ENCODE measurements at places on chromosomes 1 and 21.

DNA sequence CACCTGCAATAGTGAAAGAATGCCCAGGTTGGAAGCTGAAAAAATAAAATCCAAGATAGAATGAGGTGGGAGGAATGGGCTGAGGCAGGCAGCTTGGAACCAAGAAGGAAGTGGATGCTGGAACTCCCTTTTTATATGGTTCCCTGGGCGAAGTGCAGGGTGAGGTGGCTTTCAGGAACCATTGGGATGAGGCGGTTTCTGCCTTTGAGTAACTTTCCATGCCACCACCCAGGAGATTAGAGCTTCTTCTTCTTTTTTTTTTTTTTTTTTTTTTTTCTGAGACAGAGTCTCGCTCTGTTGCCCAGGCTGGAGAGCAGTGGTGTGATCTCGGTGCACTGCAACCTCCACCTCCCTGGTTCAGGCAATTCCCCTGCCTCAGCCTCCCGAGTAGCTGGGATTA lies 17.8 kb upstream of the MRPS6 start:
- no peak for DNase-seq

- no peak for DNase-seq
These were observed 47.4 kb downstream of the PRKCZ start for GRCh38 chr1:2097386-2098300.

- no peak for DNase-seq
These were observed 52.0 kb downstream of the SLX9 start for GRCh38 chr21:44991538-44992483.

DNA sequence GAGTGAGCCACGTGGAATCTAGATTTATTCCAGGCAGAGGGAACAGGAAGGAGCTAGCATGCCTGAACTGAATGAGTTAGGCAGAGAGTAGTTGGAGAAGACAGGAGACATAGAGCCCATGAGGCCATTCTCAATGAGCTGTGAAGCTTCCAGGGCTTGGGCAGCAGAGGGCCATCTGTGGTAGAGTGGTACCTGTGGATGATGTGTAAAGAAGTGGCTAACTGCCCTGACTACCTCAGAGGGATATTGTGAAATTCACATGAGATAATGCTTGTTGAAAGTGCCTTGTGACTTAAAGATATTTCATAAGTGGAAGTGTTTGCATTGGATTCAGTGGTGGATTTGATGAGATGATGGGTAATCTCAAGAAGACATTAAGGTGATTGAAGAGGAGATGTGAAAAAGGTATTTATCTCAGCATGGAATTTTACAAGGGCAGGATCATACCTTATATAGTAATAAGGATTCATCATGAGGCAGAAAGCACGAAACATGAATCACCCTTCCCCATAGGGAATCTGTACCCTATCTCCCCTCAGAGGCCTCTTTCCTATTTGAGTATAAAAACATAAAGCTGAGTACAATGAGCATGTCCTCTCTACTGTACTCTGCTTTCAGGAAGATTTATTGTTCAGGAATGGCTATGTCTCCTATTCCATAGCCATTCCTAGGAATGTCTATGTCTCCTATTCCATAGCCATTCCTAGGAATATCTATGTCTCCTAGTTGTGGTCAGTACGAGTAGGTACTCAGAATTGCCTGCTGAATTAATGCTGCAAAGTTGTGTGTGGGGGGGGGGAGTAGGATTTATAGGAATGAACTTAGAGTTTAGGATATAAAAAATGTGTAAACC lies 146.8 kb downstream of the PAPPA2 start:
- no peak for DNase-seq

- no peak for DNase-seq
These were observed 299.2 kb downstream of the GPATCH2 start for GRCh38 chr1:217331698-217332097.

DNA sequence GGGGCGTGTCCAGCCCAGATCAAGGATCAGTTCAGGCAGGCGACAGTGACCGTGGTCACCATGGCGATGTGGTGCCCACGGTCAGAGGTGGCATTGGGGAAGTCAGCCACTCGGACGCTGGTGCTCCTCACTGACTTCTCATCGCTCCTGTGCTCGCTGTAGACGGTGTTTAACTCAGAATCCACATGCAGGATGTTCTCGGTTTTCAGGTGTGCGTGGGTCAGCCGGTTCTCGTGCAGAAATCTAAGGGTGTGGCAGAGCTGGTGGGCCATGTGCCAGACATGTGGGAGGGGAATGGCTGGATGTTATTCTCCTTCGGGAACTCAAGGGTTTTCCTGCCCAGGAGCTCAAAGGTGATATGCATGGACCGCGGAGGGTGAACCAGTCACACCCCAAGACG lies 11.7 kb downstream of the OR2AJ1 start:
- no peak for DNase-seq

DNA sequence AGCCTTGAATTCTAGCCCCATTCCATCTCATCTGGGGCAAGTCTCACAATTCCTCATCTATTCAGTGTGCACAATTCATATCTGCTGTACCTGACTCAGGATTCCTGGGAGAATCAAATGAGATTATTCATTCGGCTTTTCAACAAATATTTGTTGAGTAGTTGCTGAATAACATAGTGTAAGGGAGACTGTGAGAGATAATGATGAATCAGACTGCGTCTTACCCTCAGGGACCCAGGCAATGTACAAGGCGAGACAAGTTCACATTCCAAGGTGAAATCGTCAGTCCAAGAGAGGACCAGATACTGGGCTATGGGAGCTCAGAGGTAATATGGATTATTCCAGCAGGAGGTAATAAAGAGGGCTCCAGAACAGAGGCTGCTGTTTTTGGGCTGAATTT lies 67.8 kb upstream of the SMYD2 start:
- no peak for DNase-seq

- DNase-seq: no peak
These were observed 58.4 kb downstream of the ZNF281 start for GRCh38 chr1:200351425-200351824.

- no peak for DNase-seq
These were observed 32.5 kb upstream of the LMO4 start for GRCh38 chr1:87296206-87296605.

DNA sequence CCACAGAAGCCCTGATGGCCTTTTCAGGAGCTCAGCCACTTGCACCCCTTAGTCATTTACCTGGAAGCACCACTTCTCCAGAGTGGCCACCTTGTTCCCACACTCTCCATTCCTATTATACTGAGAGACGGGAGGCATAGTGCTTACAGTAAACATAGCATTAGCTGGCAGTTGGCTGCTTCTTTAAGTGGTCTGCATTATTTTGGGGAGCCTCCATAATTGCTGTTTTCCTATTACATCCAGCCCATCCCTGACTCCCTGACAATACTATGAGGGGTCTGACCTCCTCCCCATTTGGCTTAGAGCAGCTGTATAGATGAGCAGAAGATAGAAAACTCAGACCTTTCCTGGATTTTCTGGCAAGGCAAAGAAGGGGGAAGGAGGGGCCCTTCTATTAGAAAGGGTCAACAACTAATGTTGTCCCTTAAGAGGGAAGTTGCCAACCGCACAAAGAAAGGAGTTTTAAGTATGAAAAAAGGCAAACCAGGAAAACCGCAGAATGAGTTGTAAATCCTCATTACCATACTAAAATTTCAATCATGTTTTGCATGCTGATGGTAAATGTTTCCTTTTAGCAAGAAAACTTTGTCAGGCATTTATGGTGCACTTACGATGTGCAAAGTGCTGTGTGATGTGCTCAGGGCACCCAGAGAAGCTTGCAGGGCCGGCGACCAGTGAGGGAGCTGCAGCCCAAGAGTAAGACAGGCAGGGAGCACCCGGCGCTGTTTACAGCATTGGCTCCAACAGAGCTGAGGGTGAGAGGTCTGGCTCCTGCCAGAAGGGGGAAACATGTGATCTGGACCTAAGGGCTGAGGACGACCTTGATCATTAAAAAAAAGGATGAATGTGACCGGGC lies 167.3 kb downstream of the ZZZ3 start:
- no peak for DNase-seq

GRCh38 chr1:51525295-51525694 lies 6.2 kb upstream of the EPS15 start:
- no peak for DNase-seq

- DNase-seq: no peak
These were observed 221.9 kb upstream of the ADGRL2 start for GRCh38 chr1:81578867-81579266.
